H7 (cell line): ENCODE measurements at places on chromosomes 16 and 17. TPM values are rescaled to one million over a fixed set of nuclear protein-coding genes. Genes with fewer than 3 reads are reported as not detected.

The CCL8 gene
- not detected in 2 replicates for total RNA-seq

The CMTR2 gene
- 19.8 and 25.0 TPM in 2 replicates for total RNA-seq

The SPNS3 gene
- total RNA-seq: 0.52 TPM in 1 of 2 replicates, not detected in the other

The AKAP1 gene
- 62.6 and 67.8 TPM in 2 replicates for total RNA-seq

DNA sequence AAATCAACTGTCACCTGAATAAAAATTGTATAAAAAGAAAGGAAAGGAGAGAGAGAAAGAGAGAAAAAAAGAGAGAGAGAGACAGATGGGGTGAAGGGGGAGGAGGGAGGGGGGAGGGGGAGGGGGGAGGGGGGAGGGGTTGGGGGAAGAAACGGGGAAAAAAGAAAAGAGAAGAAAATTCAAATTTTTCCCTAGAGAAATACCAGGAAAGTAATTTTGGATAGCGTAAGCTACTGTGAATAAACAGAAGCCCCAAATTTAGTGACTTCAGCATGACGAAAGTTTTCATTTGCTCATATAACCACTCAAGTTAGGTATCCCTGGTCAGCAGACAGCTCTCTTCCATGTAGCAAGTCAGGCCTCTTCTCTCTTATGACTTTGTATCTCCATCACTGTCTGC, 289.4 kb upstream of the MYOCD start:
- no peak for DNase-seq

DNA sequence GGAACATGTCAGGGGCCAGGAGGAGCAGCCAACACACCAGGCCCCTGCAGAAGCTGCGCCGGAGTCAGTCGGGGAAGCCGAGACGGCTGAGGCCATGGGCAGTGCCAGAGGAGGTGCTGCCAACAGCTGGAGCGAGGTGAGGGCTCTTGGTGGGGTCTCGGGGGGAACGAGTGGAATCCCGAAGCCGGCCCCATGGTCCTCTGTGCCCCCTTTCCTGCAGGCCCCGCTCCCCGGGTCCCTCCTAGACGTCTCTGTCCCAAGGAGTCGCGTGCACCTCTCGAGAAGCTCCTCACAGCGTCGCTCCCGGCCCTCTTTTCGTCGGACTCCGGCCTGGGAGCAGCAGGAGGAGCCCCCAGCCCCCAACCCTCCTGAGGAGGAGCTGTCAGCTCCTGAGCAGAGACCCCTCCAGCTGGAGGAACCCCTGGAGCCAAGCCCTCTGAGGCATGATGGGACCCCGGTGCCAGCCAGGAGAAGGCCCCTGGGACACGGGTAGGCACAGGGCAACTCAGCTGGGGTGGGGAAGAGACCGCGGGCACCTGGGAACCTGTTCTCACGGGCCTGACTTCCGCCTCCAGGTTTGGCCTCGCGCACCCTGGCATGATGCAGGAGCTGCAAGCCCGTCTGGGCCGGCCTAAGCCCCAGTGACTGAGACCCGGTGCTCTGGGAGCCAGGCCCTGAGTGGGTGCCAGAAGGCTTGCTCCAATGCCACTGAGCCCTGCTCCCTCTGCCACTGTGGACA, 3.6 kb downstream of the APOBR start:
- peak; percentile 60 for DNase-seq

- peak; percentile 92 for DNase-seq
These were observed at the start of gene CA4 for GRCh38 chr17:60149691-60150582. CA4 (plus strand) TSS chr17:60149973; CDS start chr17:60150035, 62 bp downstream.

DNA sequence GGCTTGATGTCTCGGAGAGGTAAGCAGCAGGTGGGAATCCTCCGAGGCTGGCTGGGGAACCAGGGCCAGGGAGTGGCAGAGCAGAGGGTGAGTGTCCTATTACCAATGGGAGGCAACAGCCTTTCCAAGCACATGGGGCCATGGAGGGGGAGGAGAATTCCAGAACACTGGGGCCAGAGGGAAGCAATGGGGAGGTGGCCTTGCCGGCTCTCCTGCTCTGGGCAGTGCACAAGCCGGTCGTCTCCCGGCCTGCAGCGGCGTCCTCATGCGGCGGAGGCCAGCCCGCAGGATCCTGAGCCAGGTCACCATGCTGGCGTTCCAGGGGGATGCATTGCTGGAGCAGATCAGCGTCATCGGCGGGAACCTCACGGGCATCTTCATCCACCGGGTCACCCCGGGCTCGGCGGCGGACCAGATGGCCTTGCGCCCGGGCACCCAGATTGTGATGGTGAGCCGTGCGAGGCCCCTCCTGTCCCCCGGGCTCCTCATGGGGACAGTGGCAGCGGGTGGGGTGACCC, 21.9 kb downstream of the SGSH start:
- peak; percentile 73 for DNase-seq
